CD4-positive, alpha-beta T cell treated with Interleukin-1 beta for 1 hour (primary cell): ENCODE measurements at places on chromosomes 5 and 9.
A peak's percentile ranks its signal among the peaks of the same experiment; 100 is the strongest.

DNA sequence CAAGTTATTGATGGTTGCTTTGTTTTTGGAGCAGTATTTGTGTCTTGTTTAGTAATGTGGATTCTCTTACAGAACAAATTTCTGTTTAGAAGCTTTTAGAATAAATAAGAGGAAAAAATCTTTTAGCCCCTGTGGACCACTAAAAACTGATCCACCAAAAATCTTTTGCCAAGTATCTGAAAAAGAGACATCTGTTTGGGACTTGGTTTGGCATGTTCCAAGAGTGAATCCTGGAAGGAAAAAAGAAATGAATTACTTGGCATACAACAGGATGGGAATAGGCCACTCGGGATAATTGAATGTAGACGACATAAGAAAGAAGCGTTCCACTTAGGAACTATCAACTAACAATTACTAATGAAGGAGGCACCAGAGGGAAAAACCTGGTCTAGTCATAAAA lies 1350.1 kb upstream of the C9orf72 start:
- DNase-seq: no peak

DNA sequence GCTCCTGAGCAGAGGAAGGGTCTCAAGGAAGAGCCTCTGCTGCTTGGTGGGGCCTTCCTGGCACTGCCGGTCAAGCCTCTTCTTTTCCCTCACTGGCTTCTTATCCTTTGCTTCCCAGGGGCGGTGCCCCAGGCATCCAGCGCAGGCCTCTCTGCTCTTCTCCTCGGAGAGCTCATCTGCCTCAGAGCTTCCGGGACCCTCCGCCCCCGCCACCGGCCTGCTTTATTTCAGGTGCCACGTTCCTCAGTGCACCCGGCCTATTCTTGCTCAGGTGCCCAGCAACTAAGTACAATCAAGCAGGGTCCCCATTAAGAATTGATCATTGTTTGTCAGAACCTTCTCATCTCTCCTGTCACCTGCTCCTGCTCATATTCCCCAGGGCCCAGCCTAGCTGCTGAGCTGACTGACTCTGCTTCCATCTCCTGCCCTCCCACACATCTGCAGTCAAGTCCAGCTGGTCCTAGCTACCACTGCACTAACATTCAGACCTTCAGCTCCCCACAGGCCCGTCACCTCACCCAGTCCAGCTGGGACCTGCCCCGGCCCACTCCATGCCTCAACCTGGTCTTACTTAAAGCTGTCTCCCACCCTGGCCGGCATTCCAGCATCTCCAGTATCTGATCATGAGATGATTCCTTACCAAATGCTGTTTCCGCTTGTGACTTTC lies 114.3 kb upstream of the BOD1 start:
- no peak for DNase-seq

GRCh38 chr9:134187110-134187531 lies 22.8 kb upstream of the RNU6ATAC start:
- no peak for DNase-seq

DNA sequence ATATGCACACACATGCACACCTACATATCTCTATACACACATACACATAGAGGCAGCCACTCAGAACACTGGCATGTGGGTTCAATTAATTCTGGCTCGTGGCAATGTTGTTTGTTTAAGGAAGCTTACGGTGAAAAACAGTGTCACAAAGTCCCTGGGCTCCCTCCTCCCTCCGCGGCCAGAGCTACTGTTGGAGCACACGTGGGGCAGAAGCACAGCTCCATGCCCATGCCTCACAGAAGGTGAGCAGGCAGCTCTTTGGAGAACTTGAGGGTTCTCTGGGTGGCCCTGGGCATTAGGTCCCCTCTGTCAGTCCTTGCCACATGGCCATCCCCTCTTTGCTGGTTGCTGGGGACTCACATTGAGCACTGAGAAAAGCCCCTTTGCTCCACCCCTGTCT lies 107.5 kb downstream of the GADD45G start:
- no peak for DNase-seq

DNA sequence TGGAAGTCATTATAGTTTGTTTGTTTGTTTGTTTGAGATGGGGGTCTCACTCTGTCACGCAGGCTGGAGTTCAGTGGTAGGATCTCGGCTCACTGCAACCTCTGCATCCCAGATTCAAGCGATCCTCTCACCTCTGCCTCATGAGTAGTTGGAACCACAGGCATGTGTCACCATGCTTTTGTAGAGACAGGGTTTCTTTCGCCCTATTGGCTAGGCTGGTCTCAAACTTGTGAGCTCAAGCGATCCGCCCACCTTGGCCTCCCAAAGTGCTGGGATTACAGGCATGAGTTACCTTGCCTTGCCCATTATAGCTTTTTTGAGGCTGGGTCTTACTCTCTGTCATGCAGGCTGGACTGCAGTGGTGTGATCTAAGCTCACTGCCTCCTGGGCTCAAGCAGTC lies 28.8 kb downstream of the NSD1 start:
- no peak for DNase-seq

DNA sequence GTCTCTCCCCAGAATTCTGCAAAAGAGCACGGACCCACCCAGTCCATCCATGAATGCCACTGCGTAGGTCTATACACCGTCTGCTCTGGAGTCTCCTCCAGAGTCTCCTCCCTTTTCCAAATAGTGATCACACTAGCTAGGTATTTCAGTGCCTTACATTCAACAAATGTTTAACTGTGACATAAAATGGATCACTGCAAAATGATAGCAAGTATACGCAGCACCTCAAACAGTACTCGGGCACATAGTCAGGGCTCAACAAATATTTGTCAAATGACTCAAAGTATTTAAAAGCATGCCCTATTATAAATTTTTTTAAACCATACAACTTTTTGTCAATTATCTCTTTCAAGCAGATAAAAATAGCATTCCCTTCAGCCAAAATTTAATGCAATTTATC lies 60.5 kb downstream of the TLE1 start:
- DNase-seq: no peak

- DNase-seq: no peak
Measured at GRCh38 chr5:55638051-55638450, 74.1 kb downstream of the SLC38A9 start.

GRCh38 chr9:93451849-93452709 lies 594 bp downstream of the FAM120A start:
- DNase-seq: peak; percentile 36
